Fibroblast of villous mesenchyme (primary cell): ENCODE measurements at places on chromosomes 4 and X. TPM values are rescaled to one million over a fixed set of nuclear protein-coding genes. Genes with fewer than 3 reads are reported as not detected.

GAGE12J gene
- not detected in 2 replicates for total RNA-seq

SASH3 gene
- not detected in 2 replicates for total RNA-seq

GCNA gene
- total RNA-seq = 1.6 and 2.6 TPM in 2 replicates

UGT8 gene
- 0.32 and 0.86 TPM in 2 replicates for total RNA-seq

PAGE2 gene
- total RNA-seq = not detected in 2 replicates

TSPYL2 gene
- total RNA-seq = 11.9 and 13.0 TPM in 2 replicates

ARMCX1 gene
- total RNA-seq = 32.5 and 41.9 TPM in 2 replicates

MTHFD2L gene
- 7.4 and 16.8 TPM in 2 replicates for total RNA-seq

RADX gene
- 0.64 and 0.86 TPM in 2 replicates for total RNA-seq

SLC26A1 gene
- under 0.01 and 0.32 TPM in 2 replicates for total RNA-seq

IL2 gene
- not detected in 2 replicates for total RNA-seq

ARSD gene
- total RNA-seq = 10.6 and 13.4 TPM in 2 replicates

GRCh38 chrX:40153345-40154249, 55.8 kb upstream of the BCOR start:
- no peak for DNase-seq

DNA sequence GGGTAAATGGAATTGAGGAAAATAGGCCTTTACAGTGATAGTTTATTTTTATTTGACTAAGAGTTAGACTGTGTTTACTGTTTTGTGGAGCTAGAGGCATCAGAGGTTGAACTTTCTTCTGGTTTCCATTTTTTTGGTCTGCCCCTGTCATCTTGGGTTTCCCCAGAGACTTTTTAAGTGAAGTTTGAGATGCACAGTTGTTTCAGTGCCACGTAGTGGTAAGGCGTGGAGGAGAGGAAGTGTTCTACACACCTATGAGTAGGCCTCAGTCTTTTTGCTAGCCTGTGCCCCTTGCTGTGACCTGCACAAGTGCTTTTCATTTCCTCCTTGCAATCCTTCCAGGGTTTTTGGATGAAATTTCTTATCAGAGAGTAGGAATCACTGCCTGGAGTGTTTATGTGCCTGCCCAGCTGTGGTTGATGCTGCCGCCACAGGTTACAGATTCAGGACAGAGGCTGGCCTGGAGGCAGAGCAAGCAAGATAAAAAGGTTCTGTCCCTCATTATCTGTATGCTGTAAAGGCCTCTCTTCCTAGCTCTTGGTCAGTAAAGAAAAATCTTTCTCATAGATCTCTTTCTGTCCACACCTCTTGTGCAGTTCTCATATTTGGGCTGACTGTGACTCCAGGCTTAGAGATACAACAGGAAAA, 12.5 kb upstream of the HSFX4 start:
- no peak for DNase-seq

- no peak for DNase-seq
Observed at GRCh38 chr4:72997409-72997808, 72.1 kb downstream of the COX18 start.

- DNase-seq = no peak
Observed at GRCh38 chr4:168586926-168587325, 90.1 kb downstream of the PALLD start.

DNA sequence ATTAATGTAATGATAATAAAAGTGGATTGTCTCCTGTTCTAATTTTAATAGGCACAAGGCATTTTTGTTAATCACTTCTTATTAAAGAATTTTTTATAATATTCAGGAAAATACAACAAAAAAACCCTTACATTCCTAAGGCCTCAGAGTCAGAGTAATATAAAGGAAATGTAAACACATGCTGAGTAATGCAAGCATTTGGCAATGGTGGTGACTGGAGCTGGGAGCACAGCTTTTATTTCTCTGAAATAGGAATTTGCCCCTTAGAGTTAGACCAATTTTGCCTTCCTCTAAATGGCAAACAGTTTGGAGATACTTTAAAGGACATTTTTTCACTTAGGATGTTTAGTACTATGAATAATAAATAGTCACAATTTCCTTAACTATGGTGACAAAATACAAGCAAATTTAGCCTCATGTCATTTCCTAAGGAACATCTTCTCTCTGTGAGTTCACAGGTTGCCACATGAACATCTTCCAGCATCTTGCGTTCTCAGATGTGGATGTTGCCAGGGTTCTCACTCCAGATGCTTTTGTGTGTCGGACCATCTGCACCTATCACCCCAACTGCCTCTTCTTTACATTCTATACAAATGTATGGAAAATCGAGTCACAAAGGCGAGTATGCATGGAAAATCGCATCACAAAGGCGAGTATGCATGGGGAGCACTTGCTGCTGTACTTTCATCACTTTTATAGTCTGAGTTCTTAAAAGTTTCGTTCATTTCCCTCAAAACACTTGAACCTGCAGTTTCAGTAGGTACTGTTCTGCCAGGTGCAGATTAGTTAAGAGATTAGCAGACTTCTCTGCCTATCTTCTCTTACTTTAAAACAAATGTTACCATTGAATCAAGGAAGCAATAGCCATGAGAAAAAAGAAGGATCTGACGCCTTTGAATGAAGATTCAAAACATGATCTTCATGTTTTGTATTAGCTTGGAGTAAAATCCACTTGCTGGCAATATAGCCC, 15.9 kb upstream of the F11 start:
- DNase-seq = peak; percentile 23

DNA sequence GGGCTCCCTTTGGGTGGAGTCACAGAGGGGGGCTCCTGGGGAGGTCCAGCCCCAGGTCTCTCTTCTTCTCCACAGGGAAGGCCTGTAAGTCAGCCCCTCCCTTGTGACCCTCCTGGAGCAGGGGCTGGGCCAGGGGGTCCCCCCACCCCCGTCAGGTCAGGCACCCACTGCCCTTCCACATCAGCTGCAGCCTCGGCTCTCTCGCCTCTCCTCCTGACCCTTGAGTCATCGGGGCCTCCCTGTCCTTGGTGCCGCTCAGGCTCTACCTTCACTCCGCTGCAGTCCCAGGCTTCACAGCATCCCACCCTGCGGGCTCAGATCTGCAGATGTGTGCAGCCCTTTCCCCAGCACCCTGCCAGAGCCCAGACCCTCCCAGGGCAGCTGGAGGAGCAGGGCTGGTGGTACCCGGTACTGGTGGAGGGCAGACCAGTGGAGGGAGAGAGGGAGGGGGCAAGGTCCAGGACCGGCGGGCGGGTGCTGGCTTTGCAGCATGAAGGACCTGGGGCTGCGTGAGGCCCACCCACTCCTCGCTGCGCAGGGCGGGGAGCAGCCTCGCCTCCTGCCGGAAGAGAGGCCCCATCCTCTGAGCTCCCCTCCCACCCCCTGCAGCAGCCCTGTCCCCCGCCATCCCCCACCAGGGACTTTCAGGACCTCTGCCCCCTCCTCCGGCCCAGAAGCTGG, 117.1 kb downstream of the FAM53A start:
- DNase-seq = no peak

GRCh38 chr4:81471298-81471587, 464 bp downstream of the RASGEF1B start:
- DNase-seq = no peak

DNA sequence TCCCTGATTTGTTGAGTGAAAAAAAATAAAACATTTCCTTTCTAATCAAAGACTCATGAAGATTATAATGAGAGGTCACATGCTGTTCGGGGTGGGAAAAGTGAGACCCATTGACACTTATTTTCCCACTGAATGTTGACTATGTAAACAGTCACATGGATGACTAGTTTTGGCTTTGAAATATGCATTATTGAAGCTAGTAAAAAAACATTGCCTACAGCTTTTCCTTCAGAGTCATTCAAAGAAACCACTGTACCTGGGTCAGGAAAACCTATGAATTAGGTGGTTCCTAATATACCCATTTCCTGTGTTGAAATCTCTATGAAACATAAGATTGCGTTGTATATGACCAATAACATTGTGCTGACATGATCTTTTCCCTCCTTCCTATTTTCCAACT, 251.2 kb downstream of the CFAP299 start:
- DNase-seq = no peak

DNA sequence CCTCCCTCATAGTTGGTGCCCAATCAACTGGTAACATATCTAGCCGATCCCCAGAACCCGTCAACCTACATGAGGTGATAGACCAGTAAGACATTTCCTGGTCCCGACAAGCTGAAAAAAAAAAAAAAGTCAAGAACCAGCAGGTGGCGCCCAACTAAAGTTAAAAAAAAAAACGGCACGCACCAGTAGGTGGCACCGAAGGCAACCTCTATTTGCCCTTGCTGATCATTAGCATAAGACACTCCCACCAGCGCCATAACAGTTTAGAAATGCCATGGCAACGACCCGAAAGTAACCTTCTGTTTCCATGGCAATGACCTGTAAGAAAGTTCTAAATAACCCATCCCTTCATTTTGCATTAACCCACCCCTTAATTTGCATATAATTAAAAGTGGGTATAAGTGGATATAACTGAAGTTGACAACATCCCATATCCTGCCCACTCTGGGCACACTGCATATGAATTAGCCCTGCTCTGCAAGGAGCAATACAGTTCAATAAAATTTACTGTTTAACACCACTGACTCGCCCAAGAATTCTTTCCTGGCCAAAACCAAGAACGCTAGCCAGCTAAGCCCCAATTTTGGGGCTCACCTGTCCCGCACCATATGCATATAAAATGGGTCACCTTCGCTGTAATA, 83.9 kb upstream of the SPANXB1 start:
- peak; percentile 53 for DNase-seq

- peak; percentile 100 for DNase-seq
Observed at GRCh38 chr4:24778464-24779225, 16.7 kb upstream of the SOD3 start.

- DNase-seq = no peak
Observed at GRCh38 chr4:132670557-132670956, 478.5 kb upstream of the PCDH10 start.

- no peak for DNase-seq
Observed at GRCh38 chr4:69849297-69849696, 10.6 kb downstream of the SULT1E1 start.

DNA sequence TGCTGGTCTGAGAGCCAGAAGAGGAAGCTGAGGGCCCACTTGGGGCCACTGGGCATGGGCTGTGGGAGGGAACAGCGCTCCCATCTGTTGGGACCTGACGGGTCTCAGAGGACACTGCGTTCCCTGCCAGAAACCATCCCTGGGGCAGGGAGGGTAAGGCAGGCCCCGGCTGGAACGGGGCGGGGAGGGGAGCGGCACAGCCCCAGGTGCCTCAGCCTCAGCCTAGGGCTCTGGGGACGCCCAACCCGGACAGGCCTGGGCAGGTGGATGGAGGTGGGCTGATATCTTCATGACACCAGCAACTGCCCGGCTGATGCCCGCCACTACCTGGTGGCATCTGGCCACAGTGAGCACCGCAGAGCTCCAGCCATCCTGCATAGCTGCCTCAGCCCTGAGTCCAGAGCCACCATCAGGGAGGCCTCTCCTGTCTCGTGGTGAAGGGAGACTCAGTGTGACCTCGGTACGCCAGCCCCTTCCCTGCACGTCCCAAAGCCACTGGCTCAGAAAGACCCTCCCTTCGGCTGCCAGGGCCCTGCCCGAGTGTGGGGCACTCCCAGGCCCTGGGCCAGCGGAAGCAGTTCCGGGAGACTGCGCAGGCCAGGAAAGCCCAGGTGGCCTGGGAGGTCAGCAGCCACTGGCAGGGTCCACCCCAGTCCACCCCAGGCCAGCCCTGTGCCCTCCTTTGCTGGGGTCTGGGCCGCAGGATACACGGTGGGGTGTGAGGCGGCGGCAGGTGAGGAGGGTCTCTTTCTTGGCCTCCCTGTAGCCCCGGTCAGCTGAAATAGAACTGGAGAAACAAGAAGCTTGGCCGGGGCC, 34.6 kb upstream of the FGFR3 start:
- no peak for DNase-seq

DNA sequence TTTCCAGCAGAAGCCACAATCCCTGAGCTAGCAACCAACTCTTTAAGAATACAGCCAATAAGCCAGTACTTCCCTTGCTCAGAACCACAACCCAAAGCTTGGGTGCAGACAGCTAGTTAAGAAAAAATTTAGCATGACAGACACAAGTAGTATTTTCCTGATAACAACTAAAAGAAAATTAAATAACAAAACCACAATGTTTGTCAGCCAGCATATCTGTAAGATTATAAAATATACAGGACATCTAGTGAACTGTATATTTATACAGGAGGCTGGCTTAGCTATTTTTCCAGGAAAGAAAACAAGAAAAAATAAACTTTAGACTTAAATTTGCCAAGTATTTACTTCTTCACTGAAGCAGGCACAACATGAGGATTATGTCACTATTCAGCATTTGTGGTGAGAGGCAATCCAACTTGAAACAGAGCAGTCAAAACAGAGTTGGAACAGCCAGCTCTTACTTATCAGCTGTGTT, 6.6 kb downstream of the PF4V1 start:
- peak; percentile 95 for DNase-seq

DNA sequence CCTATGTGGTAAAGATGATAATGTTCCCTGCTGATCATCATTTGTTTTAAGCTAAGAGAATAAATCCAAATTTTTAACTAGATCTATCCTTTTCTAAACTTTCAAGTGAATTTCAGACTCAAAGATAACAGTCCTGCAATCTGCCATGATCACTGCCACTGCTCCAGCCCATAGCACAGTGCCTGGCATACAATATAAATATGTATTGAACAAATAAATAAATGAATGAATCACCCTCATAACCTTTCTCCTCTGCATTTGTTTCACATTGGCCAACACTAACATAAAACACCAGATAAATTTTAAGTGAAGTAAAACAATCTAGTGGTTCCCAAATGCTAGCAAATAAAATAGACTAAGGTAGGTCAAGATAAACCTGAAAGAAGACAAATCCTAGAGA, 439.0 kb downstream of the GPM6A start:
- DNase-seq = no peak

DNA sequence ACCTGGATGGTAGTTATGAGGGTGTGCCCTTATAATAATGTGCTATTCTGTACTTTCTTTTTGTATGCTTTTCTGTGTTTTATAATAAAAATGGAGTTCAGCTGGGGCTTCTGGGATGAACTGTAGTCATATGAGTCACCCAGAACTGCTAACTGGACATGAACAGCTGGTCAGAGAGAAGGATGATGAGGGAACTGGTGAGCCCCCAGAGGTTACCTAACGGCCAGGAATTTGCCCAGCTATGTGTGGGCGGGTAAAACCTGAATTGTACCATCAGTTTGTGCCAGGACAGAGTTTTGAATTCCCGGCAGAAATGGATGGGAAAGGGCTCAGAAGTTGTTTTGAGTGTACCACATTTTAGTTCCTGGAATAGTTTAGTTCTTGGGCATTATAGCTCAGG, 138.0 kb upstream of the USP9X start:
- DNase-seq = peak; percentile 32

DNA sequence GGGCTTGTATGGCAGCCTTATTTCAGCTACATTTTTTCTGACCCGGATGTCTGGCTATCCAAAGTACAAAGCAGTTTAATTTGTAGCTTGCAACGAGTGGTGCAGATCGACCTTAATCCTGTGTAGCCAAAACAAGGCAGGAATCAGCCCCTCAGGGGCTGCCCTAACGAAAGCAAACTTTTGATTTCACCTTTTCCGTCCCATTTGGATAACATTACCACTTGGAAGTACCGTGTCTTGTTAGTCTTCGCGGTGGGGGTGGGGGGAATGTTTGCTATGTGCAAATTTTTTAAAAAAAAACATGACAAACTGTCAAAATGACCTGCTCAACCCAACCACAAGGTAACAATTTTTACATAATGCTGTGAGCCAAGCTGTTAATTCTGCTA, 766 bp upstream of the DNAJB14 start:
- peak; percentile 25 for DNase-seq

- DNase-seq = no peak
Observed at GRCh38 chr4:68358988-68359387, 9.1 kb upstream of the YTHDC1 start.

- DNase-seq = peak; percentile 7
Observed at GRCh38 chr4:133000012-133000411, 149.1 kb upstream of the PCDH10 start.

GRCh38 chr4:188002323-188002722, 6.8 kb downstream of the ZFP42 start:
- no peak for DNase-seq

GRCh38 chr4:40564004-40564403, 65.7 kb downstream of the RBM47 start:
- peak; percentile 19 for DNase-seq
